ENCODE measurements at places on chromosomes 11 and 22.

- DNase-seq, result no peak
Observed at GRCh38 chr11:75715688-75716087, 1.9 kb upstream of the MOGAT2 start.

GRCh38 chr11:75716659-75717058 lies 979 bp upstream of the MOGAT2 start:
- DNase-seq, result no peak

GRCh38 chr22:29914165-29914564 lies 31.2 kb downstream of the MTMR3 start:
- peak; percentile 76 for DNase-seq

DNA sequence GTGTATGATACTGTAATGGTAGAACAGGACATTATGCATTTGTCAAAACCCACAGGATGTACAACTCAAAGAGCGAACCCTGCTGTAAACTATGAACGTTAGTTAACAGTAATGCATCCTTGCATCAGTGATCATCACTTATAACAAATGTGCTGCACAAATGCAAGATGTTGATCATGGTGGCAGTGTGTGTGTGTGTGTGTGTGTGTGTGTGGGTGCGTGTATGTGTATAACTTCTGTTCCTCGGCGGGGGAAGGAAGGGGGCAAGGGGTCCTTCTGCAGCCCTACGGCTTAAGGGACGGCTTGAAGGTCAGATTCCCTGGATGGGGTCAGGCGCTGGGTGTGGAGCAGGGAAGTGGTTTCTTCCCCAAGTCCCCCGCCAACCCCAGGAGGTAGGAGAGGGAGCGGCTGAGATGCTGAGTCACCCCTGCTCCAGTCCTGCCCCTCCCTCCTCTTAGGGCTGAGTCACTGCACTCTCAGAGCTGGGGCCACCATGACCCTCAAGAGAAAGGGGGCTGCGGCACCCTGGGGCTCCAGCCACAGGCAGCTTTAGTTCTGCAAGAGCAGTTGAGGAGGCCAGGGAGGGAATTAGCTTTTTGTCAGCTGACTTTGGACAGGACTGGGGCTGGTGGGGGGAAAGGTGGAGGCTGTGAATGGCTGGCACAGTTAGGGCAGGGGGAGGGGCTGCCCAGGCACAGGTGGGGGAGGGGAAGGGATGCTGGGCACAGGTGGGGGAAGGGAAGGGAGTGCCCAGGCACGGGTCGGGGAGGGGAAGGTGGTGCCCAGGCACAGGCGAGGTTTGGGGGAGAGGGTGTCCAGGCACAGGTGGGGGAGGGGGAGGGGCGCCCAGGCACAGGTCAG lies 8.8 kb upstream of the CTSD start:
- peak; percentile 99 for DNase-seq

- DNase-seq, result no peak
Observed at GRCh38 chr11:122271137-122271536, 155.1 kb upstream of the BLID start.

- no peak for DNase-seq
Observed at GRCh38 chr11:2446590-2447252, 1.9 kb downstream of the KCNQ1 start.

GRCh38 chr11:133966172-133966651 lies 9.4 kb upstream of the IGSF9B start:
- DNase-seq, result no peak

DNA sequence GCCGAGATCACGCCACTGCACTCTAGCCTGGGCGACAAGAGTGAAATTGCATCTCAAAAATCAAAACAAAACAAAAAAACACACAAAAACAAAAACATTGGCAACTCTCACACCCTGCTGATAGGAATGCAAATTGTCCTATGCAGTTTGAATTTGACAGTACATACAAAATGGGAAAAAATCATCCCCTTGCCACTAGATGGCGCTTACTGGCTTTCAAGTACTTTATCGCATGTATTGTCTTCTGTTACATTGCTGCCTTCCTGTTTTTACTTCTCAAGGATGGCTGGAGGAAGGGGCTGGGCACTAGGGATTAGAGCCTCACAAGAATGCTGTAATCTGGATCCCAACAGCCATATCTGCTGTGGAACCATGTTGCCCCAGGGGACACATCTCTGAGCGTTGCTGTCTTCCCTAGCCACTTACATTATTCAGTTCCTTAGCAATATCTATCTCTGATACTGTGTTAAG lies 59.4 kb upstream of the A4GALT start:
- DNase-seq, result peak; percentile 98

DNA sequence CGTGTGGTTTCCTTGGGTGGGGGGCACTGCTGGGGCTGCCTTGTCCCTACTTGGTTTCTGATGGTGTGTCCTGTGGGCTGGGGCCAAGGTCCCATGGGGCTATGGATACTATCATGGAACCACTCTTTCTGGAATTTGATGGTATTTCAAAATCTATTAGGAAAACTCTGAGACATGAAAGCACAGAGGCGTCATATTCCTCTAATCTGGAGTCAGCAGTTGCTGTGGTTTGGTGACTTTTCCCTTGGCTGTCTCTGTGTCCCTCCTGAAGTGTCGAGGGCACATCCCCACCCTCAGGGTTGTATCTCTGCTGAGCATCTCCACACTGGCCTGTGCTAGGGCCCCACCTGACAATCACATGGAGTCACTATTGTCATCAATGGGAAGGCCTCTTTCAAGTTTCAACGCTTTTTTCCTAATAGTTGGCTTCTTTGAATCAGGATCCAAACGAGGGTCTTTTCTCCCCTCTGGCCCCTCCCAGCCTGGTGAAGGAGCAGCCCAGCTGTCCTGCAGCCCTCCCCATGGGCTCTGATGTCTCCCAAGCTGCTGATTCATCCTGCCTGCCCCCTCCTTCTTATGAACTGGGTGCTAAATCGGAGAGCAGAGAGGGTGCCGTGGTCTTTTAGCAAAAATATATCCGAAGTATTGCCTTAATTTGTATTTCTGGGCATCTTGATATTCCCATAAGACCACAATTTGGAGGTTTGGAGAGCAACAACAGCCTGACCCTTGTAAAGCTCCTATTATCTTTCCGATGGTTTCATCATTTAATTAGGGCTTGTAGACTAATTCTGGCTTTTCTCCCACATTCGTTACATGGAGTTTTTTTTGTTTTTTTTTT lies 38.5 kb downstream of the MED15 start:
- DNase-seq, result no peak

DNA sequence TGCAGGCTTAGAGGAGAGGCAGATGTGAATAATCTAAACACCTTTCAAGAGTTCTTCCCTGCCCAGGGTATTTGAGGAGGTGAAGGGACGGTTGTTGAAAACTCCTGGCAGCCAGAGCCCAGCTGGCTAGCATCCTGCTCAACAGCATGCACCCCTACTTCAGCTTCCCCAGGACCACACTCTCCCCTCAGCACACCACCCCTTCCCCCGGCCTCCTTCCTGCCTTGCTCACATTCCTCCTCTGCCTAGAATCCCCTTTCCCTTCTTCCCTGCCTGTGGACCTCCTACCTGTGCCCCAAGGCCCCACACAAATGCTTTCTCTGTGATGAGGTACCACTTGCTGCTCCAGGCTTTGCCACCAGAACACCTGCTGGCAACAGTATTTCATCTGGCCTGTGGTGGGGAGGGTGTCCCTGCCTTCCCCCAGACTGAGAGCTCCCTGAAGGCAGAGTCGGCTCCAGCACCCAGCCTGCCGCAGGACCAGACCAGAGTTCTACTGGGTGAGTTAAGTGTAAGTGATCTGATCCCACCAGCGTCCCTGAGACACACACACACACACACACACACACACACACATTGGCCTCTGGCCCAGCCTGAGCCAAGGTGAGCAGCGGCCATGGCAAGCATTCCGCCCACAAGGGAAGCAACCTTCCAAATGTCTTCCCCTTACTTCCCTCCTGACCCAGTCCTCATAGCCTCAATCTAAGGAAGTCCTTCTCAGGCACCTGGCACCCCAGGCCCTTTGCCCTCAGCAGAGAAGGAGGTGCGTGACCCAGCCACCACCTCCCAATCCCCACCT lies 79.5 kb downstream of the PDE2A start:
- DNase-seq, result no peak

DNA sequence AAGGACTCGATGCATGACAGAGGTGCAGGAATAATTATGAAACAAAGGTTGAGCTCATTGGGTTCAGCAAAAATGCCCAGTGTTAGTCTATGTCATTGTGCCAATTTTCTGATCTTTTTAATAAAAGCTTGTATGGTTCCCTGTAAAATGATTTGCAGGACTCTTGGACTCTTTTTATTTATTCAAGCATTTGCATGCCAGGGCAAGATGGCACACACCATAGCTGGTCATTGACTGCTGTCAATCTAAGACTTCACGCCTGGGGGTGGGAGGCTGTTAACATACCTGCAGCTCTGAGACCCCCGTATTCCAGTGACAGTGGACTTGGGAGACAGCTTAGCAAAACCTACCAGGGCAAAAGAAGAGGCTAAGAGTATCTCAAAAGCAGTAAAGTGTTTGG lies 32.0 kb upstream of the ANO1 start:
- no peak for DNase-seq

GRCh38 chr22:21796863-21797262 lies 61.3 kb upstream of the YPEL1 start:
- no peak for DNase-seq

DNA sequence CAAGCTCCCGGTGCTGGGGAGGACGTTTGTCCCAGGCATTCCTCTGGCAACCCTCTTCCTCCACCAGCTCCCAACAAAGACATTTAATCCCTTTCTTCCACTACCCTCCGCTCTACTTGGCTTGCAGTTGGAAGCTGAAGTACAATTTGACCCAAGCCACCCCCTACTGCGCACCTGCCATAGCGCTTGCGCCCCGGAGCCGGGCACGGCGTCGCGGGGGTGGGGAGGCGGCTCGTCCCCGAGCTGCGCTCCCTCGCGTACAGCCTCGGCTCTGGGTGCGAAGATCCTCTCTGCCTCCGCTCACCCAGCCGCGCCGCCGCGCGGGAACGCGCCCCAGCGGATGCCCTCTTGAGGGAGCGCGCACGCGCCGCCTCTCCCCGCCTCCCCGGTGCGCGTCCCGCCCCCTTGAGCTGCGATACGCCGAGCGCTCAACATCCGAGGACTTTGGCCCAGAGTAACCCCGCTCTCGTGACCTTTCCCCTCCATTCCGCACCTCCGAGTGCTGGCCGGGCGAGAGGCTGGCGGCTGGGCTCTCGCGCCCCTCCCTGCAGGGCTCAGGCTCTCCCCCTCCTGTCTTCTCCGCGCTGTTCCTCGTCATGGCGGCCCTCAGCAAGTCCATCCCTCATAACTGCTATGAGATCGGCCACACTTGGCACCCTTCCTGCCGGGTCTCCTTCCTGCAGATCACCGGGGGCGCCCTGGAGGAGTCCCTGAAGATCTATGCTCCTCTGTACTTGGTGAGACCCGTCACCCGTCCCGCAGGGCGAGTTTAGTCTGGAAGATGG lies at the start of gene TMEM135:
Gene TMEM135 (plus strand): TSS at position 485 of the 785 bp plus-strand sequence. CDS start 112 bp downstream, at position 597.
- peak; percentile 90 for DNase-seq

DNA sequence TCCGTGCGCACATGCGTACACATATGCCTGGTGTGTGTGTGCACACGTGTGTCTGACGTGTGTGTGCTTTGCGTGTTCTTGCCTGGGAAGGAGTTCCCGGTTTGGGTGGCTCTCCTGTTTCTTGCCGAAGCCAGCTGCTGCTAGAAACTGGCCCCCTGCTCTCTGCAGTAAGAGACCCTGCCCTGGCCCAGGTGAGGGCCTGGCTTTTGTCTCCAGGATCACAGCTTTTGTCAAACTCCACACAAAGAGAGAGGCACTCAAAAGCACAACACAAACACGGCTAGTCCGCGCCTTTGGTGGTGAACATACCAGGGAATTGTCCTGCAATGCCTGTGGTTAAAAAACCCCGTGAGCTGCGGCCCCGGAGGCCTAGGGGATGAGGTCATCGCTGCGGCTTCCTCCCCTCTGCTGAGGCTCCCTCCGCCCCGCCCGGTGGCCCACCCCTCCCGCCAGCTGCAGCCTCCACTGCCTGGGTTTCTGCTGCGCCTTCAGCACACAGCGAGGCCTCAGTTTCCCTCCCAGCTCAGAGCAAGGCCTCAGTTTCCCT lies 88.9 kb downstream of the KCNQ1 start:
- DNase-seq, result peak; percentile 95

DNA sequence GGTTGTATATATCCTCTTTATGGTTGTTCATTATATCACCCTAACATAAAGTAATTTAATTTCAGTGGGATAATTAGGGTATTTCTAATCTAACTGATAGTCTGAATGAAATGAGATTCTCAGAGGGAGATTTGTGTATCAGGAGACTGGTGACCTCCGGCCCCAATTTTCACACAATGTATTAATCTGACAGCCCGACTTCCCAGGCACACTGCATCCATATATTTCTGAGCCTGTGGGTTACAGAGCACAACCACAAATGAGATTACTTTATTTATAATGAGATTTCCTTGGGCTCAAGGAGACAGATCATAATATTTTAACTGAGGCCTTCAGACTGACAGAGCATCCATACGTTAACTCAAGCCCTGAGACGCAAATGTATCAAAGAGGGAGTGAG lies 125.9 kb downstream of the RCN1 start:
- DNase-seq, result no peak

DNA sequence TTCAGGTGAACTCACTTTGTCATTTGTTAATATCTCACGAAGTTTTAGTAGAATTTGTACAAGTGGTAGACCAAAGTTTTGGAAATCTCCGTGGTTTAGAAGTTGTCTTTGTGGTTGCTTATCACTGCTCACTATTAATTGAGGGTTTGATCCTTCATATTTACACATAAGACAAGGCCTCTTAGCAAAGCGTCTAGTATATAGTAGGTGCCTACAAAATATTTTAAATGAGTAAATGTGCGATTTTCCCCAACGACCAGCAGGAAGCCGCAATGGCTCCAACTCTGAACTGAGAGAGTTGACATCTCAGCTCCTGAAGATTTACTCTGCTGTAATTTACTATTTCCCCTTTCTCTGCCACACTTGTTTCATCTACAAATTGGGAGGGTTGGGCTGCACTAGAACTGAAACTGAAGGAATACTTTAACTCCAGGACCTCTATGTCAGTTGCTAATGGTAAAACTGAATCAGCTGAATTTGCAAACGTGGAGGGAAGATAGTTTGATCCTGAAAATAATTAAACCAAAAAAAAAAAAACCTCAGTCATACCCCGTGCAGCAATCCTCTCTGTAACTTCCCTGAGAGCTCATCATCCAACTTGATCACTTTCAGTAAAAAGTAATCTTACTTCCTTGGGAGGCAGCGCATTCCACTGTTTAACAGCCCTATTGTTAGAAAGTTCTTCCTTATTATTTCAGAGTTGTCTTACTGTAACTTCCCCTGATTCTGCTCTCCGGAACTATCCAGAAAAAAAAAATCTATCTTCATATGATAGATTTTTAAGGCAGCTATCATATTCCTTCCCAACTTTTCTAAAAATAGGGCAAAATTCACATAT lies 1.3 kb upstream of the SBF2 start:
- DNase-seq, result peak; percentile 14

DNA sequence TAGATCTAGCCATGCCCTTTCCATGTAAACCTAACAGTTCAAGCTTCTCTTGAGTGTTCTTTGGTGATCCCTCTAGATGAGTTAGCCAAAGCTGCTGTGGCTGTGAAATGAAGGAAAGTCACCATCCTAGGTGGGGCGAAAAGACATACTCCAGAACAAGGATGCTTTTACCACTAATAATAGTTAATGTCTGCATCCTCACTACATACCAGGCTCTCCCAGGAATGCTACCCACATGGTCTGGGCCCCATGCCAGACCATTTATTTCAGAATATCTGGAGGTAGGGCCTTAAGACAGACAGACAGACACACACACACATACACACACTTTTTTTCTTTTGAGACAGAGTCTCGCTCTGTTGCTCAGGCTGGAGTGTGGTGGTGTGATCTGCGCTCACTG lies 14.7 kb downstream of the ABTB2 start:
- DNase-seq, result peak; percentile 92

GRCh38 chr11:122850076-122850631 lies 11.9 kb downstream of the CRTAM start:
- DNase-seq, result peak; percentile 64

GRCh38 chr11:59678813-59679165 lies 10.0 kb upstream of the PATL1 start:
- no peak for DNase-seq

GRCh38 chr11:84905411-84905810 lies 721.7 kb downstream of the DLG2 start:
- DNase-seq, result peak; percentile 69
